ENCODE measurements at places on chromosomes 2 and 18.

DNA sequence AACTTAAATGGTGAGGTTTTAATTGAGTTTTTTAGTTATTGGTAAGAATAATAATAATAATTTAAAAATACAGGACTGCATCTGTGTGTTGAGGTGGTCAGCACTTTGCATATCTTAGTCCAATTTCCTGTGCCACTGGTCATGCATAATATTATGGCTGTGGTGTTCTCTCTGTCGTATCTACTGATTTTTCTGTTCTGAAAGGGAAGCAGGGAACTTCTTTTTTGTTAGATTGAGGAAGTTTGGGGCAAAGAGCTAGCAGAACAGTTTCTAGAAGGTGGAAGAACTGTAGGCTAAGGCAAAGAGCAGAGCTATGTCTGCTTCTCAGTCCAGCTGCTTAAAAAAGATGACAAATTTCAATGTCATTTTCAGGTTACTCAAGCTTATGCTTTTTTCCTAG lies 74.3 kb downstream of the XRCC5 start:
- no peak for DNase-seq

DNA sequence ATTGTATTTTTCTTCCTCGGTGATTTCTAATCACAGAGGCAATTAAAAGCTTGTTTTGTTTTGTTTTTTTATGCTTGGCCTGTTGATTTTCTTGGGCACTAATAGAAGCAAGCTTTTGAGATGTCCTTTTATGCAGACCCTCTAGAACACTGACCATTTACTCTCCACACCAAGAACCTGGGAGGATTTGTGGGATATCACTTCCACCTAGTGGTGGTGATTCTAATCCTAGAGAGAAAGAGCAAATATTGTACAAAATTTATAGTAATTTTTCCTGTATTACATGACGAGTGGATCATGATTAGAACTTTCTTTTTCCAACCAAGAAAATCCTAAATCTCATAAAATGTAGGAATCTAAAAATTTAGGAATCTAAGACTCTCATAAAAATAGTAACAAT lies 23.4 kb downstream of the NEMP2 start:
- DNase-seq, result no peak

DNA sequence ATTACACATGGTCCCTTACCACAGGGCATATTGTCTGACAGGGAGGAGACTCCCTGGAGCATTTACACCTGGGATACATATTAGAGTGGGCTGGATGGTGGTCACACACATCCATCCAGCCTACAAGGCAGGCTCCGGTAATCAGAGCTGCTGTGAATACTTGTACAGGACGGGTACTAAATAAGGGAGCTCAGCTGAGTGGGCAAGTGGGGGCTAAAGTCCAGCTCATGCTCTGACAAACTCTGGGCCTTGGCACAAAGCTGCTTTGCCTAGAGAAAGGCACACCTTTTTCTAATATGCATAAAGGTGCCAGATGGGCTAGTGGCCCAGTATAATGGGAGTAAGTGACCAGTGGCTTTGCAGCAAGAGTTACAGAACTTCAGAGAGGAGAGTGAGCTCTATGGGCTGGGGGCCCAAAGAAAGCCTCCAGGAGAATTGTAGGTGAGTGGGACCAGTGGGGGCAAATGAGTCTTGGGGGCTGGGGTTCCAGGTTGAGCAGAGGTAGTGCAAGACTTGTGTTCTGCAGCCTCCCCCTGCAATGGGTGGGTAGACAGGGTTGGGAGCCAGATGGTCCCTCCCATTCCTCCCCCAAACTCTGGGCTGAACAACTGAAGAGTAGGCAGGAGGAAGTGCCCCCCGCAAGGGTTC lies 1.6 kb downstream of the TMEM198 start:
- DNase-seq, result no peak

DNA sequence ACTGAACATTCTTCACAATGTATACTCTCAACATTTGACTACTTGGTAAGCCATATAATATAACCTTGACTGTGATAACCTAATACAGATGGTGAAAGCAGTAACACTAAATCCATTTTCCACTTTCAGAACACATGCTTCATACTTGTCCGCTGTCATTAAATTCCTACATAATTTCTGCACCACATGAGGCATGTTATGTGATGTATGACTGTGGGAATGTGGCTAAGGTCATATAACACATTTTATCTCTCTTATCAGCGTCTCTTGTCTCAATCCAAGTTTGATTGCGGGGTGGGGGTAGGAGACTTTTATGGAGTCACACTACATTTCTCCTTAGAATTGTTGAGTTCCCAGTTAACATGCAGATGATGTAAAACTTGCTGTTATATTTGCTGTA lies 110.9 kb downstream of the MTCL1 start:
- no peak for DNase-seq

GRCh38 chr2:73593680-73594079 lies 48.5 kb downstream of the NAT8 start:
- no peak for DNase-seq

DNA sequence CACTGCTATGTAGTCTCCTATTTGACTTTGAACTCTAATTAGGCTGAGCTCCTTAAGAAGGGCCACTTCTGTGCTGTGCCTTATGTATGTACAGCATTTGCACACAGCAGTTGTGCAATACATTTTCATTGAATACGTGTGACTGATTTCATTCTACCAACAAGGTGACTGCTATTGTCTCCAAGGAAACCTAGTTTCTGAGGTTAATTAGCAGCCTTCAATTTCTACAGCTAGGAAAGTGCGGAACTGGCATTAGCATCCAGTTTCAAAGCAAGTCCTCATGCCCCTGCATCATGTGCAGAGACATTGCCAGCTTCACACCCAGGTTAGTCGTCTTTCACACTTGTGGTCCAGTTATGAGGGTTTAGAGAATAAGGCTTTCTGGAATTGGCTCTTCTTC lies 58.6 kb downstream of the NCK2 start:
- no peak for DNase-seq

DNA sequence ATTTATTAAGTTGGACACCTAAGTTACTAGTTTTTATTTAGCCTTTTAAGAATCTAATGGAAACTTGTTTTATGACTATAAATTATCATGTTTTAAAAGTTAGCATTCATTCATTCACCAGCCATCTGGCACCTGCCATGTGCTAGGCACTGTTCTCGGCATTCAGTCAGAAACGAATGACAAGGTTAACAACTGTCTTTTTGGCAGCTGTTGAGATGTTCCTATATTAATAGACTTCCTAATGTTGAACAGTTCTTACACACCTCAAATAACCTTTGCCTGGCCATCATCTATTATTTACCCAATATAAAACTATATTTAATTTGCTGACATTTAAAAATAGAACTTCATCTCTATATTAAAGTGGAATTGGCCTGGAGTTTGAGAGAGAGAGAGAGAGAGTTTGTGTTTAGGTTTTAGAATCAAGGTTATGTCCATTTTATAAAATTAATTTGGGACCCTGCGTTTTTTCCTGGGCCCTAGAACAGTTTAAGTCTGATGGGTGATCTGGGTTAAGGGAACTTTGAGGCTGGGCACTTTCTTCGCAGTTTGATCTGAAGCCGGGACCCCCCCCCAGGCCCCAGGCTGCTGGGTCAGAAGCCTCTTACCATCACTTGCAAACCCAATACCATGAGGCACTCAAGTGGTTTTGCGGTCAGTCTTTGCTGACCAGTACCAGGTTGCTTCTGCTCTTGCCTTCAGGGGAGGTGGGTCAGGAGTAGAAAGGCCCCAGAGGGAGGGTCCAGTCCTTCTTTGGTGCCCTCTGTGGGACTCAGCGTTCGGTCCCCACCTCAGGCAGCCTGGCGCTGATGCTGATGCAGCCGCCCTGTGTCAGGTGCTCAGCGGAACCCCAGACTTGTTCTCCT lies 48.3 kb upstream of the ASB1 start:
- DNase-seq, result no peak

DNA sequence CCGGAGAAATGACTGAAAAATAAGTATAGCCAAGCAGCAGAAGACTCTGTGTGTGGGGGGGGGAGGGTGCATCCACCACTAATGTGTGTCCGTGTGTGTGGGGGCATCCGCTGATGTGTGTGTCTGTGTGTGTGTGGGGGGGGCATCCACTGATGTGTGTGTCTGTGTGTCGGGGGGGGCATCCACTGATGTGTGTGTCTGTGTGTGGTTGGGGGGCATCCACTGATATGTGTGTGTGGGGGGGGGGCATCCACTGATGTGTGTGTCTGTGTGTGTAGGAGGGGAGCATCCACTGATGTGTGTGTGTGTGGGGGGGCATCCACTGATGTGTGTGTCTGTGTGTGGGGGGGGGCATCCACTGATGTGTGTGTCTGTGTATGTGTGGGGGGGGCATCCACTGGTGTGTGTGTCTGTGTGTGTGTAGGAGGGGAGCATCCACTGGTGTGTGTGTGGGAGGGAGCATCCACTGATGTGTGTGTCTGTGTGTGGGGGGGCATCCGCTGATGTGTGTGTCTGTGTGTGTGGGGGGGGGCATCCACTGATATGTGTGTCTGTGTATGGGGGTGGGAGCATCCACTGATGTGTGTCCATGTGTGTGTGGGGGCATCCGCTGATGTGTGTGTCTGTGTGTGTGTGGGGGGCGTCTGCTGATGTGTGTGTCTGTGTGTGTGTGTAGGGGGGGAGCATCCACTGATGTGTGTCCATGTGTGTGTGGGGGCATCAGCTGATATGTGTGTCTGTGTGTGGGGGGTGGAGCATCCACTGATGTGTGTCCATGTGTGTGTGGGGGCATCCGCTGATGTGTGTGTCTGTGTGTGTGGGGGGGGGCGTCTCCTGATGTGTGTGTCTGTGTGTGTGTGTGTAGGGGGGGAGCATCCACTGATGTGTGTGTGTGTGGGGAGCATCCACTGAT lies 125.0 kb downstream of the NFATC1 start:
- no peak for DNase-seq

GRCh38 chr2:180732337-180732736 lies 248.1 kb upstream of the UBE2E3 start:
- DNase-seq, result no peak

- no peak for DNase-seq
Observed at GRCh38 chr2:152508446-152508845, 173.5 kb downstream of the FMNL2 start.

DNA sequence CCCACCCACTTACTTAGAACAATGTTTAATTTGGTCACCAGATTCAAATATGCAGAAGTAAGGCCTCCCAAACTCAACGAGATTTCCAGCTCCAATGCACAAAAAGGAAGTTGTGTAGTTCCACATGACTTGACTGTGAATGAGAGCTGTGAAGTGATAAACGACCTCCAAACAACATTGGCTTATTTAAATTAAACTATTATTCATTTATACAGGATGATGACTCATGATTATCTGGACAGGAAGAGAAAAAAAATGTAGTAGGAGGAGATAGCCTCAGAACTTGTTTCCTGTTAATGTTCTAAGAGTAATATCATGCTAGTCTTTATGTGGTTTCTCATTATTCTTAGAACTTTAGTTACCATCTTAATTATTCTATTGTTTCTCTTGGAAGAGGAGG lies 237.3 kb downstream of the C1D start:
- no peak for DNase-seq

DNA sequence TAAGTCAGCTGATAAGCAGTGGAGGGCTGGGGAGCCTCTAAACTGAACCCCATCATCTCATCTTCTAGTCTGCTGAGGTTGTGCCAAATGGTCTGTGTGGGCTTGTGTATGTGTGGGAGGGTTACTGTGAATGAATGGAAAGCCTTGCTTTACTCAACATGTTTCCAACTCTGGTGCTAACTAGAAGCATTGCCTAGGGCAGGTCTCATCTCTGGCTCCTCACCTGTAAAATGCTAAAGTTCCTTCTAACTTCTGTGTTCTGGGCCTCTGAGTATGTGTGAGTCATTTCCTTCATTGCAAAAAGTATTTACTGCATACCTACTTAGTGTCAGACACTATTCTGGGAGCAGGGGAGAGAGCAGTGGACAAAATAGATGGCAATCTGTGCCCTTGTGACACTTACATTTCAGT lies 1.3 kb downstream of the LIPG start:
- DNase-seq, result no peak

DNA sequence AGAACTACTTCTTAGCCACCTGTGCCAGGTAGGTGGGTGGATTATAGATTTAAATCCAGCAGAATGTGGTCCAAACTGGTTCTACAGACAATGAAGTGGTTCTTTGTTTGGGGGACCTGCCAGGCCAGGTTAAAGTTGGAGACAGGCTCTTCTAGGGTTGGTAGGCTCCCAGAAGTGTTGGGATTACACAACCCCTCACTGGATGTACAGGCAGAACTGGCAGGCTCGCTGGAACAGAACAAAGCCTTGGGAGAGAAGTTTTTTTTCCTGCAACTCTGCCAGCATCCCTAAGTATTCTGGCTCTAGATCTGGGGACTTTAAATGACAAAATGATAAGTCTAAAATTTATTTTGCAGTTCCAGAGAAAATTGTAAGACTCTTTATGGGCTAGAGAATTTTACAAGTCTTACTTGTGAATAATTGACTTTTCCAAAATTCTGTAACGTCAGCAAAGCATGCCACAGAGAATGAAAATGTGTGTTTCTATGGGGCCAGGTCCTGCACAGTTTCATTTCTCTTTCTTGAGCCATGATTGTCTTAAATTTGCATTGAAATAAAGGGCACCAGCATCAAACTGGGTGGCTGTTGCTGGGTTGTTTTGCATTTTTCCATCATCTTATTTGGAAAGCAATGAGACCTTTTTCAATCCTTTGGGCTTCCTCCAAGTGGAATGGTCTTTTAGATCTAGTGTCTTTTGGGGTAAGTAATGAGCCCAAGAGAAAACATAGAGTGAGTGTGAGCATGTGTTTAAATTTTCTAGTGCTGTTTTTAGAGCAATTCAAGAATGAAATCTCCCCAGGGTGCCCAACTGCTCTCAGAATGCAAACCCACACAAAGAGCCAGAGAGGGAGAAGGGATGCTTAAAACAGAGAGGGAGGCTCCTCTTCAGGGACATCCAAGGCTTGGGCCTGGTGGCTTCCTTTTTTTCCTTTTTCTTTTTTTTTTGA lies 32.4 kb upstream of the ATL2 start:
- DNase-seq, result peak; percentile 15

- no peak for DNase-seq
Observed at GRCh38 chr2:61220768-61221167, 58.8 kb downstream of the C2orf74 start.

DNA sequence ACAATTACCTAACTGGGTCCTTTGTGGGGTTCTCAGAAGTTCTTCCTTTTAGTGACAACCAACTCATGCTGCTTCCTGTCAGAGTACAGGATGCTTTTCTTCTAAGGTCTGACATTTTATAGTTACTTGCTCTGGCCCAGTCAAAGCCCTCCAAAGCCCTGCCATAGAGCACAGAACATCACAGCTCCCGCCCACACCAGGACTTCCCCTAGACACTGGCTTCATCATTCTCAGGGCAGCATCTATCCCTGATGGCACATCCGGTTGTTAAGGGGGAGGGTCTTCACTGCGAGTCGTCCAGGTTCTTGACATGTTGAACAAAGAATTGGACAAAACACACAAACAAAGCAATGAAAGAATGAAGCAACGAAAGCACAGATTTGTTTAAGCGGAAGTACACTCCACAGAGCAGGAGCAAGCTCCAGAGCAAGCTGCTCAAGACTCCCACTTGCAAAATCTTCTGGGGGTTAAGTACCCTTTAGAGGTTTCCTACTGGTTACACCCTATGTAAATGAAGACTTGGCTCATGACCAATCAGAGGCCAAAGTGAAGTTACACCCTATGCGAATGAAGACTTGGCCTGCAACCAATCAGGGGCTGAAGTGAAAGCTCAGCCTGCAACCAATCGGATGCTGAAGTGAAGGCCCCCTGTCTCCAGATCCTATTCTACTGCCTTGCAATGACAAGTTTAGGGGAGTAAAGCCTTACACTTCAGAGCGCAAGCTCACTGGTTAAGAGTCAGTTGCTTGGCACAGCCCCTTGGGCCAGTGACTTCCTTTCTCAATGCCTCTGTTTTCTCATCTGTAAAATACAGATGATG lies 79.0 kb downstream of the HDAC4 start:
- DNase-seq, result no peak

All from ELF-1 (cell line).